Stomach (tissue), 19 donors: ENCODE measurements at places on chromosomes 3 and 15. TPM values are rescaled to one million over a fixed set of nuclear protein-coding genes. Genes with fewer than 3 reads are reported as not detected.

GRCh38 chr3:152874896-152875749 is 40.2 kb downstream of the P2RY1 start:
- H3K27ac ChIP-seq, result no peak overlapping the region
- no peak overlapping the region for H3K4me3 ChIP-seq
- DNase-seq, result no peak
- no peaks in the 10 kb centered on the region for H3K27me3 ChIP-seq

DNA sequence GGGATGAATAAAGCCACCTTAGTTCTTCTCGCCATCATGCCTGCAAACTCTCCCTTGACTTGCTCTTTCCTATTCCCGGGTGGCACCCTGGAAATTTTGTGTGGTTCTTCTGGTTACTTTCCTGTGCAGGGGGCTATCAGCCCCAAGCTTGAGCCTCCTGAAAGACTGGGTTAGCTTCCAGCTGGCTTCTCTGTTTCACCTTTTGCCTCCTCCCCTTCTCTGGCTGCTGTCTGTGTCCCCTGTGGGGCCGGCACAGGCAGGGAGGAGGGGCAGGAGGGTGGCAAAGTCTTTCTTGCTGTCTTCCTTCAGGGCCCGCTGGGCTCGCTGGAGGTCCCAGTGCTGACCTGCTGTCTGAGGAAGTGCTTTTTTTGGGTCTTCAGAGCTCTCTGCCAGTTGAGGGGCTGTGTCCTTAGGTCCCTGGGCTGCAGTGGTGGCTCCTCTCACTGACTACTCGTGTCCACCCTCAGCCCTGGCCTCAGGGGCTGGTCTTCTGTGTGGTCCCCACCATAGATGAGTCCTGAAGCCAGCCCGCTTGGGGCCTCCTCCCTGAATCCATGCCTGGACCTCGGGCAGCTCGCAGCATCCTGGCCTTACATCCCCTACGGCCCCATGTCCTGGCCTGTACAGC is 196.5 kb downstream of the KLF13 start:
- no peak overlapping the region for H3K4me3 ChIP-seq
- no peaks in the 10 kb centered on the region for H3K36me3 ChIP-seq
- H3K4me1 ChIP-seq, result no peaks in the 10 kb centered on the region
- no peak overlapping the region for H3K27ac ChIP-seq

CD80 gene
- total RNA-seq, result not detected

- H3K27ac ChIP-seq, result no peak overlapping the region
- H3K36me3 ChIP-seq, result peaks cover 5% of the 10 kb centered on the region
- H3K4me1 ChIP-seq, result no peaks in the 10 kb centered on the region
- DNase-seq, result no peak
- no peaks in the 10 kb centered on the region for H3K27me3 ChIP-seq
These were observed 27.4 kb downstream of the METTL6 start for GRCh38 chr3:15399970-15400369.

- peaks cover 17% of the 10 kb centered on the region for H3K4me1 ChIP-seq
- no peak overlapping the region for H3K27ac ChIP-seq
- no peak for DNase-seq
- no peaks in the 10 kb centered on the region for H3K36me3 ChIP-seq
- H3K27me3 ChIP-seq, result no peaks in the 10 kb centered on the region
- no peak overlapping the region for H3K4me3 ChIP-seq
These were observed 26.5 kb downstream of the ATP6V1A start for GRCh38 chr3:113773381-113773780.

GABRB3 gene
- total RNA-seq, result not detected

- H3K4me1 ChIP-seq, result no peaks in the 10 kb centered on the region
- DNase-seq, result no peak
- H3K27me3 ChIP-seq, result no peaks in the 10 kb centered on the region
- H3K4me3 ChIP-seq, result no peak overlapping the region
These were observed 30.1 kb downstream of the PPARG start for GRCh38 chr3:12318758-12319621.

DNA sequence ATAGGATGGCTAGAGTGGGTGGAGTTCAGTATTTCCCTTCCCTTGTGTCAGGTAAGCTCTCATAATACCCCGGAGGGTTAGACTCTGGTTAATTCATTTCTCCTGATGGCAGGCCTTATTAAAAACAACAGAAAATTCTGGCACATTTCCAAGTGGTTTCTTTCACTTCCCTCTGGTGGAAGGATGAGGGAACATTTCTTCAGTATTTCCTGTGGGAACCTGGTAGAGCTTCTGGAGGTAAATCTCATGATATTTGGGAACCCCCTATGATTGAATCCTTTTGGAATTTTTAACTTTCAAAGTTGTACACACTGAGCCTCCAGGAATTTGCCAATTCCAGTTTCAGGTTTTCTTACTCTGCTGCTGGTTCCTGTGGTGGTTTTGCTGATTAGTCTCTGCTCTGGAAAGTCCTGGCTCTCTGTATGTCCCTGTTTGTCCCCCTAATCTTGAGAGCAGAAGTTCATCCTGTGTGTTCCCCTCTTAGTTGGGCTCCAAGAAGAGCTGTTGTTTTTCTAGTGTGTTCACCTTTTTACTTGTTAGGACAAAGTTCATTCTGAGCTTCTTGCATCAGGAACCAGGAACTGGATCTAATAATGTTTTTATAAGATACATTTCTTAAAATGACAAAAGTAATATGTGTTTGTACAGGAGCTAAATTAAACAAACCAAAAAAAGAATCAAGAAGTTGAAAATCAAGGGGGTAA is 12.1 kb downstream of the CHRNA7 start:
- H3K4me3 ChIP-seq, result no peak overlapping the region
- H3K27me3 ChIP-seq, result no peaks in the 10 kb centered on the region
- no peaks in the 10 kb centered on the region for H3K36me3 ChIP-seq
- peak overlapping the region; percentile 62 for H3K27ac ChIP-seq

DNA sequence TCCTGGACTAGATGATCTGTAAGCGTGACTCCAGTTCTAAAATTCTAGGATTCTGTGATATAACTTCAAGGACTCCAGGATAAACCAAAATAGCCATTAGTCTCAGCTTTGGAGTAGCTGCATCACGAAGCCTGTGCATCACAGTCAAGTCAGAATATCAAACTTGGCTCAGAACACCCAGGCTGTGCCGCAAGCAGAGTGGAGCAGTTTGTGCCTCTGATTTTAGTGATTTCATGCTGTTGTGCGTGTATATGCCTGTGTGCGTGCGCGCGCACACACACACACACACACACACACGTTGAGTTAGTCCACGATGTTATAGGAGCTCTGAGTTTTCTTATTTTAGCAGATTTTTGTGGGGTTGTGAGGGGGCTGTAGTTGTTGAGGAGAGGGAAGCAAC is 356.6 kb upstream of the KCNH8 start:
- no peak for DNase-seq
- no peak overlapping the region for H3K27ac ChIP-seq
- no peaks in the 10 kb centered on the region for H3K36me3 ChIP-seq
- no peak overlapping the region for H3K4me3 ChIP-seq
- H3K27me3 ChIP-seq, result no peaks in the 10 kb centered on the region
- H3K4me1 ChIP-seq, result no peaks in the 10 kb centered on the region

GRCh38 chr3:186095561-186096081 is 13.3 kb downstream of the ETV5 start:
- no peak overlapping the region for H3K27ac ChIP-seq
- H3K4me3 ChIP-seq, result no peak overlapping the region
- no peaks in the 10 kb centered on the region for H3K27me3 ChIP-seq
- DNase-seq, result peak; percentile 39
- no peaks in the 10 kb centered on the region for H3K36me3 ChIP-seq

DNA sequence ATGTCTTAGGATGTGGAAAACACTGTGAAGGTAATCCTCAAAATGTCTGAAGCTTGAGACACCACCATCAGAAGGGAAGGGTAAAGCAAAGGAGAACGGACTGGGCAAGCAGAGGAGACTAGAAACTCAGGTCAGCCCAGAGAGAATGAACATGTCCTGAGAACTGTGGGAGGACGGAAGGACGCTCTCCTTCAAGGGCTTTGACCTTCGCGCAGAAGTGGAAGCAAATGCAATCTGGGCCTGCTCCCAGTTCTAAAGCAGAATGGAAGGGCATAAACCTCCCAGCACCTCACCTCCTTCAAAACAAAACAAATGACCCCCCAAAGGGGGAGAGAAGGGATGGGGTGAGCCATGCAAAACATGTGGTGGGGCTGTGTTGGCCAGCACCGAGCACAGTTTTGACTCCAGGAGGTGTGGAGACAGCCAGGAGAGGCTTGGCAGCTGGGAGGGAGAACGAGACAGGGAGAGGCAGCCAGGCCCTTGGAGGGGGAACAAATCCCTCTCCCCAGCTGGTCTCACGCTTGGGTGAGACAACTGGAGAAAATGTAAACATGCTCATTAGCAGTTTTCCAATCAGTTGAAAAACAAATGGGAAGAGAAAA is 222.4 kb upstream of the WNT5A start:
- H3K4me1 ChIP-seq, result no peaks in the 10 kb centered on the region
- DNase-seq, result no peak
- no peak overlapping the region for H3K4me3 ChIP-seq
- H3K36me3 ChIP-seq, result no peaks in the 10 kb centered on the region
- no peak overlapping the region for H3K27ac ChIP-seq

DNA sequence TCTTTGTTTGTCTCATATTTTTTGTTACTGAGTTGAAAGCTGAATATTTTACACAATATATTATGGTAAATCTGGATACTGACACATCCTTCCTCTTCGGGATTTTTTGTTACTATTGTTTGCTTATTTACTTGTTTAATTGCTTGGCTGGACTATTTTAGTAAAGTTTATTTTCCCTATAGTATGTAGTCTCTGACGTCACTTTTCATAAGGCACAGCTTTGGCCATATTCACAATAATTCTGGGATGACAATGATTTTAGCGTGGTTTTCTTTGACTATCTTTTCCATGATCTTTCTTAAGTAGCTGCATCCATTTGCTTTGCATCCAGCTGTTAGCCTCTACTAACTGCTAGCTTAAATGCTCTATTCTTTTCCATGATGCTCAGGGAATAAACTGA is 552.4 kb downstream of the VGLL3 start:
- H3K4me3 ChIP-seq, result no peak overlapping the region
- no peaks in the 10 kb centered on the region for H3K4me1 ChIP-seq
- no peak overlapping the region for H3K27ac ChIP-seq
- no peaks in the 10 kb centered on the region for H3K36me3 ChIP-seq

MYZAP gene
- total RNA-seq, result 45.5 TPM

- H3K4me1 ChIP-seq, result no peaks in the 10 kb centered on the region
- H3K4me3 ChIP-seq, result no peak overlapping the region
- H3K27ac ChIP-seq, result no peak overlapping the region
- no peaks in the 10 kb centered on the region for H3K36me3 ChIP-seq
These were observed 238.2 kb downstream of the TUSC7 start for GRCh38 chr3:116947809-116948208.

- no peaks in the 10 kb centered on the region for H3K36me3 ChIP-seq
- no peak overlapping the region for H3K4me3 ChIP-seq
- H3K4me1 ChIP-seq, result peaks cover 5% of the 10 kb centered on the region
These were observed 5.7 kb upstream of the DYNLT2B start for GRCh38 chr3:196323691-196324090.
